ENCODE measurements at places on chromosomes 6 and 20.

GRCh38 chr6:133184798-133185372 is 56.3 kb upstream of the EYA4 start:
- DNase-seq = no peak

- DNase-seq = no peak
Observed at GRCh38 chr6:3987053-3987452, 91.9 kb downstream of the FAM217A start.

- DNase-seq = no peak
Observed at GRCh38 chr6:52749556-52750152, 13.6 kb downstream of the GSTA2 start.

GRCh38 chr20:18801516-18801915 is 12.1 kb upstream of the SCP2D1 start:
- DNase-seq = no peak

Data from activated T-cell treated with anti-CD3 and anti-CD28 coated beads, Interleukin-2, amount 50 U/mL, for 24 hours (primary cell).